ENCODE measurements at places on chromosomes 12 and 14.

DNA sequence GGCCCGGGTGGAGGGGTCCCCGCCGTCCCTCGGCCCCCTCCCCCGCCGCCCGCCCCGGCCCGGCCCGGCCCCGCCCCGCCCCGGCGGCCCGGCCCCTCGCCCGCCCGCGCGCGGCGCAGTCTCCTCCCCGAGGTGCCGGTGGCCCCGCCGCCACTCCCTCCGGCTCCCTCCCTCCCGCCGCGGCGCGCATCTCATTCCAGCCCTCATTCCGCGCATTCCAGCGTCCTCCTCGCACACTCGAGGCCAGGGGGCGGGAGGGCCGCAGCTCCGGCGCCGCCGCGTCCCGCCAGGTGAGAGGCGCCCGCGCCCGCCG, at the start of gene TEAD4:
Gene TEAD4 (plus strand): TSS at position 206 of the 313 bp plus-strand sequence.
- DNase-seq, result no peak

DNA sequence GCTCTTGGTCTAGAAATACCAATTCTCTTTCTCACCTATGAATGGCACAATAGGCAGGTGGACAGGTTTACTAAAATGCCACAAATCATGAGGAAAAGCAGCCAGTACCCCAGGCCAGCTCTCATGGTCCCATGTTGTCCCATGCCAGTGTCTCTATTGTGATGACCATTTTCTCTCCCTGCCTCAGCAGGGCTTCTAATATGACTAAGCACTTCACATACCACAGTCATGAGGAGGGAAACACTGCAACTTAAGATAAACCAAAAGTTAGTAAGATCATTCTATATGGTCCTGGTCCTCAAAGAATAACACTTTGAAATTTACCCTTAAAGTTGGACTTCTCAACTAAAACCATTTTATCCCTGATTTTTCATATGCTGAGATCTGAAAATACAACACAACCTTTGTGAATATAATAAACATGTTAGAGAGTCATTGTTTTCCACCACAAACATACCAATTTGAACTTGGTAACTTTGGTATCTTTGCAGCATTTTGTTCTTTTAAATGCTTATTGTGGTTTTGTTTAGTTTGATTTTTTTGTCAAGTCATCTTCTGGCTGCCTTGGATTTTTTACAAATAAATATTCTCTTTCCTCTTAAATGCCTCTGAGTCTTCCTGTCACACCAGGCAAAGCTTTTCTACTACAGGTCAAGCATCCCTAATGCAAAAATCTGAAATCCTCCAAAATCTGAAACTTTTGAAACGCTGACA, 3.6 kb downstream of the TTC5 start:
- no peak for DNase-seq

DNA sequence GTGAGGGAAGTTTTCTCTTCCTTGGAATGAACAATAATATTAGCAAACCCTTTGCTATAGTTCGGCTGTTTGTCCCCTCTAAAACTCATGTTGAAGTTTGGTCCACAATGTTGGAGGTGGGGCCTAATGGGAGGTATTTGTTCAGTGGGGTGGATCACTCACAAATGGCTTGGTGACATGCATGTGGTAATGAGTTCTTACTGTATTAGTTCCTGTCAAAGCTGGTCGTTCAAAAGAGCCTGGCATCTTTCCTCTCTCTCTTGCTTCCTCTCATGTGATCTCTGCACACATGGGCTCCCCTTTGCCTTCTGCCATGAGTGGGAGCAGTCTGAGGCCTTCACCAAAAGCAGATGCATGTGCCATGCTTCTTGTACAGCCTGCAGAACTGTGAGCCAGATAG, 13.1 kb upstream of the PPP4R4 start:
- DNase-seq, result no peak

DNA sequence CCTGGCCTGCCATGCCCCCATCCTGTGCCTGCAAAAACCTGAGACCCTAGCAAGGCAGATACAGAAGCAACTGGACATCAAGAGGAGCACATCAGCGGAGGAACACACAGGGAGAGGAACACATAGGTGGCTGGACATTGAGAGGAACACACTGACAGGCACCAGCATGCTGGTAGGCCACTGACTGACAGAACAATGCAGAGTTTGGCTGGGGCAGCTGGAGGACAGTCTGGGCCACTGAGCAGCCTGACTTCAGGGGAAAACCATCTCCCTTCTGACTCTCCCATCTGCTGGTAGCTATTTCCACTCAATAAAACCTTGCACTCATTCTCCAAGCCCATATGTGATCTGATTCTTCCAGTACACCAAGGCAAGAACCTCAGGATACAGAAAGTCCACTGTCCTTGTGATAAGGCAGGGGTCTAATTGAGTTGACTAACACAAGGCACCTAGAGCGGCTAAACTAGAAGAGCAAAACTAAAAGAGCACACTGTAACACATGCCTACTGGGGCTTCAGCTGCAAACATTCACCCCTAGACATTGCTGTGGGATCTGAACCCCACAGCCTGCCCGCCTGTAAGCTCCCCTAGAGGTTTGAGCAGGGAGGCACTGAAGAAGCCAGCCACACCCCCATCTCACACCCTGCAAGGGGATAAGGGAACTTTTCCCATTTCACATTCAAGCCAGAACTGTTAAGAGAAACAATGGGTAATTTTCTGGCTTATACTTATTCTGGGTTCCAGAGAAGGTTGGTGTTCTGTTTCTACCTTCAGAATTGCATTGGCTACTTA, 22.1 kb downstream of the CLECL1 start:
- DNase-seq, result no peak

DNA sequence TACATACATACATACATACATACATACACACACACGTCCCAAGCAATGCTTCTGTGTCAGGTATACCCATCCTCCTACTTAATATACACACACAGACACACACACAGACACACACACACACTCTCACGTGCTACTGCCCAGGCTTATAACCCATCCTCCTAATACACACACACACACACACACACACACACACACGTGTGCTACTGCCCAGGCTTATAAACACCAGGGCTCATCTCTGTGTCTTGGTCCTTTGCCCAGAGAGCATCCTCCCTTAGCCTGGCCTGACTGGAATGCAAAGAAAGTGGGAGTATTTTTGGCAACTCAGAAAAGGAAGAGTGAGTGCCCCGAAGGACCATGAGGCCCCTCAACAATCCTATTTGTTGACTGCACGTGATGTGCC, 129.0 kb downstream of the RBM19 start:
- DNase-seq, result no peak

DNA sequence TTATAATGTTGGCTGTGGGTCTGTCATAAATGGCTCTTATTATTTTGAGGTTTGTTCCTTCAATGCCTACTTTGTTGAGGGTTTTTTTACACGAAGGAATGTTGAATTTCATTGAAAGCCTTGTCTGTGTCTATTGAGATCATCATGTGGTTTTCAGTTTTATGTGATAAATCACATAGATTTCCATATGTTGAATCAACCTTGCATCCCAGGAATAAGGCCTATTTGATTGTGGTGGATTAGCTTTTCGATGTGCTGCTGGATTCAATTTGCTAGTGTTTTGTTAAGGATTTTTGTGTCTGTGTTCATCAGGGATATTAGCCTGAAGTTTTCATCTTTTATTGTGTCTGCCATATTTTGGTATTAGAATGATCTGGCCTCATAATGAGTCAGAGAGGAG, 27.6 kb downstream of the SLC2A13 start:
- no peak for DNase-seq

DNA sequence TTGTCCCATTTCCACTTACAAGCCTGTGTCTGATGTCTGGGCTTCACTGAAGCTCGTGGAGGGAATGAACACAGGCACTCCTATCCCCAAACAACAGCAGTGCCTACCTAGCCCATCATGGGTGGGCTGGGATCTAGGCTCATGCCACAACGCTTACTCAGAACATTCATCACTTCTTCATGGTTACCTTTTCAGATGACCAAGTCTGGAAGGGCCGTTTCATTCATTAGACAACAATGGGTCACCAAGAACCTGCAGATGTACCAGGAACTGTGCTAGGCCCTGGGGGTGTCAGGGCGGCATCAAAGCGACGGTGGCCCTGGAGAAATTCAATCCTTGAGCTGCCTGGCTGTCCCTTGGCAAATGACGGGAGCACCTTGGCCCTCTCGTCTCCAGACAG, 64.9 kb upstream of the FZD10 start:
- DNase-seq, result no peak

DNA sequence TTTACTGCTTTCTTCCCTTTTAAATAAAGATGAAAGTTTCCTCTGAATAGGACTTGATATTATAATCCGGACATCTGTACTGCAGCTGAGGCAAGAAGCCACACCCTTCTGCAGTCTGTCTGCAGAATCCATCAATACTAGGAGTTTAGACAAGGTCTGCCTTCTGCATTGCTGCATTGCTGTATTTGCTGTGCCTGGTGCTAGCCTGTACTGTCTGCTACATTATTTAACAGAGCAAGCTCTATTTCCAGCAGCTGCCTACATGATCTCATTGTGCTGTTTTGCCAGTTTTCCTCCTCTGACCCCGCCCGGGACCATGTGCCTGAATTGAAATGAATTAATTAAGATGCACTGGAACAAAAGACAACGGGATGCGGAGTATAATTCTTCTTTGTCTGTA, 1.7 kb downstream of the TUBA1A start:
- no peak for DNase-seq

- DNase-seq, result no peak
These were observed 1.0 kb upstream of the TESC start for GRCh38 chr12:117100251-117100650.

GRCh38 chr12:105480162-105480561, 149.7 kb downstream of the C12orf75 start:
- no peak for DNase-seq

- DNase-seq, result no peak
These were observed 32.2 kb downstream of the SUSD6 start for GRCh38 chr14:69643430-69644200.
